HuH-7 (cell line): ENCODE measurements at places on chromosomes 3 and 15.

DNA sequence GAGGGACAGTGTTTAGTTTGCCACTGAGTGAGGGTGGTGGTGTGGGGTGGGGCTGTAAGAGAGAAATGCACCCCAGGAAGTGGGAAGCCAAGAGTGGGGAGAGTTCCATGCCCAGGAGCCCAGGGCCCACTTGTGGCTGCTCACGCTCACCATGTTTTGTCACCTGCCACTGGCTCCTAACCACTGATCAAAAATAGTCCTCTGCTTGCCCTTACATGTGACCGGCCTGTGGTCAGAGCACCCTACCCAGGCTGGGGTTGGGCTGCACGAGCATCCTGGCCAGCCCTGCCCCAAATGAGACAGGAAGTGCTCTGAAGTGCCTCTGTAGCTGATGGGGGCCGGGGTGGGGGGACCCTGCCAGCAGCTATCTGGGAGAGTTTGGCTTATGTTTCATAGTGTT, 216.3 kb downstream of the RPLP1 start:
- no peak for DNase-seq

- DNase-seq, result no peak
Measured at GRCh38 chr3:47416041-47416440, 35.2 kb downstream of the PTPN23 start.

- no peak for DNase-seq
Measured at GRCh38 chr15:100922192-100923040, 3.3 kb downstream of the LRRK1 start.

DNA sequence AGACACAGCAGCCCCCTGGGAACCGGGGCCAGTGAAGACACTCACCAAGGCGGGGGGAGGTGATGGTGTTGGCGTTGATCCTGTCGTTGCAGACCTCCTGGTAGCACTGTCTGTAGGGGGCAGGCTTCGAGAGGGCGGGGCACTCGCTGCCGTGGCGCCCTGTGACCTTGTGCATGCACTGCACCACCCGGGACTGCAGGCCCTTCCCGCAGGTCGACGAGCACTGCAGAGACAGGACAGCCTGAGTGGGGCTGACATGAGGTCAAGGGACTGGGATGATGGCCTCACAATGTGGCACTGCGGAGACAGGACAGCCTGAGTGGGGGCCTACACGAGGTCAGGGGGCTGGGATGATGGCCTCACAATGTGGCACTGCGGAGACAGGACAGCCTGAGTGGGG, 242.8 kb upstream of the LYSMD4 start:
- DNase-seq, result no peak

GRCh38 chr3:195178124-195178910, 92.6 kb downstream of the XXYLT1 start:
- no peak for DNase-seq

DNA sequence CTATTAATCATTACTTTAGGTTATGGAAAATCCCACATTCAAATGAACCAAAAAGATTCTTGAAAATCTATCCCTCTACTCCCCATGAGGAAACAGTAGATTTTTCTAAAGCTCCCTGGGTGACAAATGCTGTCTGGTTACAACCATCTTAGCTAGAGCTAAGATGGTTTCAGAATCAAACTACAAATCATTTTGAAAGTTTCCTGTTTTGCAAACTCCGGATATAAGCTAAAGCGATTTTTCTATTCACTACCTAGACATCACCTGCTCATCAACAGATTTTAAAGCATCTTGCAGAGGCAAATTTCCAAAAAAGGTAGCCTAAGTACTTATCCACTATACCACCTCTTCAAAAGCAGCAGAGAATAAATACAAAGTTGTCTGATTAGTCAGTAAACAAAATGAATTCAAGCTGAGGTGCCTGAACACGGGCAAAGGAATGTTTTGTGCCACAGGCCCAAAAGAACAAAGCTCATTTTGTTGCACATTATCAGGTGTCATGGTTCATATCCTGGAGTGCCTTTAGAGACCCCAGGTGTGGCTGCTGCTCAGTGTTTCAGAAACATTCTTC, 204.9 kb downstream of the TNIK start:
- DNase-seq, result no peak

- no peak for DNase-seq
Measured at GRCh38 chr3:143875546-143875945, 27.3 kb upstream of the SLC9A9 start.

DNA sequence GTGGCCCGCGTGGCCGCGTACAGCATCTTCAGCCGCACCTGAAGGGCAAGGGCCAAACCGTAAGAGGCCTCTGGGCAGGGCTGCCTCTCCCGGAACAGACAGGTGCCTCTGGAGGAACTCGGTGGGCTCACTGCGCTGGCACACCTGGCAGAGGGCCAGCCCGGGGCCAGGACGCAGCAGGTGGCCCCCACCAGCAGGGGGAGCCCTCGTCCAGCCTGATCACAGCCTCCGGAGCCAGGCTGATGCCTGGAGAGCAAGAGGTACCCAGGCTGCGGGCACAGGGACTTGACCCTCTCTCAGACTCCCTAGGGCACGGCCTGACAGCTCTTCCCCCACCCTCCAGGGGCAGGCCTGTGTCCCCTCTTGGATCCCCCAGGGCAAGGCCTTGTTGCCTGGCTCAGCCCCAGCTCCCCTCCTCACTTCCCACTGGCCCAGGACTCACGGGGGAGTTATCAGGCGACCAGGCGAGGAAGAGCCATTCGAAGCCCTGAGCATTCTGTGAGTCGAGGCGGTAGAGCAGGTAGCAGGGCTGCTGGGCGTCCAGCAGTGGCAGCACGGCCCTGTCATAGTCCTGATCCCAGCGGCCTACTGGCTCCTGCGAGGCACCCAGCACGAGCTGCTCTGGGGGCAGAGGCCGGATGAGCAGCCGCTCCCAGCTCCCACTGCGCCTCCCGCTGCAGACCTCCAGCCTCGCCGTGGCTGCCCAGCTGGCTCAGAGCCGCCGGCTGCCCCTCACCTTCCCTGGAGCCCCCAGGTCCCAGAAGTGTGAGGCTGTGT, 6.2 kb upstream of the TLR9 start:
- peak; percentile 85 for DNase-seq

DNA sequence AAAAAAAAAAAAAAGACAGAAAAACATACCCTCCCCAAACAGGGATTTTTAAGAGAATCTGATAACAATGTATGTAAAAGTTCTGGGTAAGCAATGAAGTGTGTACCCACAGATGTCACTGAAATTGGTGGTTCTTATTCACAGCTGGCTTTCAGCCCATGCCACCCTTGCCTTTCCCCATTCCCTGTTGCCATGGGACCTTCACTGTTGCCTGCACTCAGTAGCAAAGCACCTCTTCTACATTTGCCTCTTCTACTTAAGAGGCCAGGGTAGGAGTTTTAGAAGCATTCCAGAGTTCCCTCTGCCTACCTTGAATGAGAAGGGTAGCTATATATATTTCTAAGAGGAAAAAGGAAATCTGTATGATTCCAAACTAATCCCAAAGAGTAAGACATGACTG, 57.4 kb downstream of the FMN1 start:
- DNase-seq, result no peak

- no peak for DNase-seq
Measured at GRCh38 chr15:100134586-100134985, 207.2 kb downstream of the ADAMTS17 start.

DNA sequence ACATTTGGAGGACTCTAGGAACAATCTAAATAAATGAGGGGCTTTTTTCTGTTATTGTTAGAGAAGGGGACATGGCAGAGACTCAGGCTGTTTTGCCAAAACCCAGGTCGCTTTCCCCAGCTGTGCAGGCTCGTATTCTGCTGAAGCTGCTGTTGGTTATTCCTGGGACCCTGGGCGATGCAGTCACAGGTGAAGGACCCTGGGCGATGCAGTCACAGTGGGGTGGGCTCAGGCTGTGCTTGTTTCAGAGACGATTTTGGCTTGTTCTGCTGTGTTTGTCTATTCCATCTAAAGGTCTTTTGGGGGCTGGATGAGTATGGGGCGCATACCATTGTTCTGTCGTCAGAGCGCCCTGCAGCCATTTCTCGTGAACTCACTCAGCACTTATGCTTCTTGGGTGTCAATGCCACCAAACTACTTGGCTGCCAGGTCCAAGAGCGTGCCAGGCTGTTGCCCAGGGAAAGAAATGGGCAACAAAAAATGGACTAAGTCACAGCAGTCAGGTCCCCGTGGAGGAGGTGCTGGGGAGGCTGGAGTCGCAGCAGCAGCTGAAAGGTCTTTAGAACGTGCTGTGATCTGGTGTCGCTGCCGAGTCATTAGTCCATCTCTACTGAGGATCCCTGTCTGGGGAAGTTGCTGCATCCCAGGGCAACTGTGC, 151.4 kb downstream of the CHDH start:
- no peak for DNase-seq

- DNase-seq, result no peak
Measured at GRCh38 chr3:50807266-50807665, 132.5 kb downstream of the DOCK3 start.

DNA sequence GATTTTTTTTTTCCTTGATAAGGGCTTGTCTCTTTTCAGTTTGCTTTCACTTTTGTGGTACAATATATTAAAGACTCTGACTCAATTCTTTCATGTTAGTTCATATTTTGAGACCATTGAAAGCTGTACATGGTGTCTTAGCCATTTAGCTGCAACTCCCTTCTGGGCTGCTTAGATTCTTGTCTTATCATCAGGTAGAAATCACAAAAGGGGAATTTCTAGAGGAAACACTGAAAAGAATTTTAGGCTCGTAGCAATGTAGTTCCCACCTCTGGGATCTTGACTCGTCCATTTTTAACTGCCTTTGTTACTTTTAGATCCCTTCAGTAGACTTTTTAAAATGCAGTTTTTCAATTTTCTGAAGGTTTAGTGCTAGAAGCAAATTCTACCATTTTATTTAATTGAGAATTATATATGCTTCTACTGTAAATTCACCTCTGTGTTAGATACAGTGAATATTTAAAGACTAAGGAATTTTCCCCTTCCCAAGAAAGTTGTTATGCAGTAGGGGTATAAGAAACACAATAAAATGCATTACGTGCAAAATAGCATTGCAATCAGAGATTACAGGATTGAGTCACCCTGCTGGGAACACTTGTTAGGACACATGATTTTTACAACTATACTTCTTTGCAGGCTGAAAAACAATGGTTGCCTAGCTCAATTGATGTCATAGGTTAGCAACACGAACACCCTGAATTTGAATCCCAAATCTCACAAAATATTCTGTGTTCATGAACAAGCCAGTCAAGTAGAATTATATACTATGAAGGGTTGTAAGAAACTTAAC, 772.7 kb downstream of the PDCD6IP start:
- no peak for DNase-seq

DNA sequence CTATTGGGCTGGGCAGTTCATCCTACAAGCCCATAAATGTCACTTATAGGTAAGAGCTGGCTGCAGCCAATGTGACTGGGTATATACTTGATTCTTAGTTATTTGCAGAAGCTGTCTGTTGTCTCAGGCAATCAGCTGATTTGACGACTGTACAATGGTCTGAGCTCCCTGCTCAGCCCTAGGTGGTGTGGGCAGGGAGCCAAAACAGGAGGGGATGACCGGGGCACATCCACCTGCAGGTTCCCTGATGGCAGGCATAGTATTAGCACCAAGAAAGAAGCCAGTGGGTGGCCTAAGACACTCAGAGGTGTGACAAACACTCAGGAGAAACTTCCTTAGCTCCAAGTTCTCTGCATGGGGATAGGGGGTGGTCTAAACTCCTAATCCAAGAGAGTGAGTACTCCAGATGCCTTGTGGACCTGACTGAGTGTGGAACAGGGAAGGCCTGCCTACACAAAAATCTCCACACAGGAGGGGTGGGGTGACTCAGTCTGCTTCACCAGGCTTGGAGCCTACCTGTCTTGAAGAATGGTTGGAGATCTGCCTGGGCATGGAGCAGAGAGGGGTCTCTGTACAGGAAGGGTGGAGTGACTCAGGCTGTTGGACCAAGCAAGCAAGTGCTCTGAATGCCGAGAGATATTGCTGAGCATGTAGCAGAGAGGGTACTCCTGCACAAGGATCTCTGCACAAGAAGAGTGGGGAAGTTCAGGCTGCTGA, 690.4 kb upstream of the NAALADL2 start:
- no peak for DNase-seq

- no peak for DNase-seq
Measured at GRCh38 chr15:95929232-95929846, 401.2 kb upstream of the NR2F2 start.

- DNase-seq, result no peak
Measured at GRCh38 chr15:73485372-73485771, 42.4 kb downstream of the REC114 start.

GRCh38 chr3:42055291-42055690, 35.9 kb upstream of the TRAK1 start:
- DNase-seq, result no peak

DNA sequence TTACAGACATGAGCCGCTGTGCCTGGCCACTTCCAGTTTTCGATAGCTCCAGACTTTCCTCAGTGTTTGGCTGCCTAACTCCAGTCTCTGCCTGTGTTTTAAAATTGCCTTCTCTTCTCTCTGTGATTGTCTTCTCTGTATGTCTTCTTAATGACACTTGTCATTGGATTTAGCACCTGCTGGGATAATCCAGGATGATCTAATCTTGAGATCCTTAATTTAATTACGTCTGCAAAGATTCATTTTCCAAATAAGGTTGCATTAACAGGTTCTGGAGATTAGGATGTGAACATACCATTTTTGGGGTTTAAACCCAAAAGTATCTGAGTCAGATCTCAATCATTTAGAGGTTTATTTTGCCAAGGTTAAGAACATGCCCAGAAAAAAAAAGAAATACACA, 222.2 kb upstream of the PDZRN3 start:
- DNase-seq, result no peak

GRCh38 chr3:196097373-196098154, 15.7 kb upstream of the TFRC start:
- no peak for DNase-seq

- DNase-seq, result no peak
Measured at GRCh38 chr15:74497584-74497983, 36.6 kb upstream of the UBL7 start.

DNA sequence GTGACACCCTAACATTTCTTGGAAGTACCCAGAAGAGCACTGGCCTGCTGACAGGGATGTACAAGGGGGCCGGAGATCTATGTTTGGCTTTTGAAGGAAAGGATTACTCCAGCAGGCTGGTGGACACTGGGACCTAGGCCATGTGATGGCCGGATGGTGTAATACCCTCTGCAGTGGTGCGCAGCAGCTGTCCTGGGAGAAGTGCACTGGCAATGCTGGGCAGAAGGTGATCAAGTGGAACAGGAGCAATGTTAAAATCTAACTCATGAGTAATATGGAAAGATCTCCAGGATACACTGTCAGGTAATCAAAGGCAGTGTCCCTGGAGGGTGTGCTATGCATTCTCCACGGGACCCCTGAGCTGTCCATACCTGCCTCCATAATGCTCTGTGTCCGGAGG, 71.2 kb upstream of the POMGNT2 start:
- no peak for DNase-seq

- DNase-seq, result no peak
Measured at GRCh38 chr3:114690911-114691310, 397.1 kb downstream of the TIGIT start.
